Cardiac muscle cell (in vitro differentiated cells and primary cell): ENCODE measurements at places on chromosomes 6 and 20.

GRCh38 chr6:113718588-113718987 lies 138.6 kb upstream of the MARCKS start:
- DNase-seq: no peak

DNA sequence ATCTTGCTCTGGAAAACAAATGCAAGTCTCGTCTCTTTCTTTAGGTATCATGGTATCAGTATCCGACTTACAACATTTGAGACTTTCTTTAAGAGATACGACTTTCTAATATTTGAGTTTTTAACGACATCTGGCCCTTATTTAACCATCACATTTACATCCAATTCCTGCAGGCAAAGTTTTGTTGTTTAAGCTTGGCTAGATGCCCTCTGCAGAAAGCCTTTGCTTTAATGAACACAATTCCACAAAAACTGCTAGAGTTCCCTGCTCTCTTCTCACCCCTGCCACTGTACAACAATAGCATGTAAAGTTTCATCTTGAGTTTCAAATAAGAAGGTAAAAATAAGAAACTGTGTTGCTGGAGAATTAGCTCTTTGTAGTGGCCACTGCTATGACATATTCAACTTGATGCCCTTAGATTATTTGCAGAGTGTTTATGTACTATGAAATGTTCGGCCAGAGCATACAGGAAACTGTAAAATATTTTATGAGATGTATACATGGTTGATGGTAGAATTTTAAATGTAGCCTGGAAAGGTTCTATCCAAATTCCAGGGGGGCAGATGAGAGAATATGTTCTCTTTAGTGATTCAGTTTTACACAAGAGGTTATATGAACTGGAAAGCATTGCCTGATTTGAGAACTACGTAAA lies 438.6 kb downstream of the CDC5L start:
- DNase-seq: no peak

- DNase-seq: peak; percentile 62
Measured at GRCh38 chr6:151059612-151060095, 180.1 kb upstream of the AKAP12 start.

DNA sequence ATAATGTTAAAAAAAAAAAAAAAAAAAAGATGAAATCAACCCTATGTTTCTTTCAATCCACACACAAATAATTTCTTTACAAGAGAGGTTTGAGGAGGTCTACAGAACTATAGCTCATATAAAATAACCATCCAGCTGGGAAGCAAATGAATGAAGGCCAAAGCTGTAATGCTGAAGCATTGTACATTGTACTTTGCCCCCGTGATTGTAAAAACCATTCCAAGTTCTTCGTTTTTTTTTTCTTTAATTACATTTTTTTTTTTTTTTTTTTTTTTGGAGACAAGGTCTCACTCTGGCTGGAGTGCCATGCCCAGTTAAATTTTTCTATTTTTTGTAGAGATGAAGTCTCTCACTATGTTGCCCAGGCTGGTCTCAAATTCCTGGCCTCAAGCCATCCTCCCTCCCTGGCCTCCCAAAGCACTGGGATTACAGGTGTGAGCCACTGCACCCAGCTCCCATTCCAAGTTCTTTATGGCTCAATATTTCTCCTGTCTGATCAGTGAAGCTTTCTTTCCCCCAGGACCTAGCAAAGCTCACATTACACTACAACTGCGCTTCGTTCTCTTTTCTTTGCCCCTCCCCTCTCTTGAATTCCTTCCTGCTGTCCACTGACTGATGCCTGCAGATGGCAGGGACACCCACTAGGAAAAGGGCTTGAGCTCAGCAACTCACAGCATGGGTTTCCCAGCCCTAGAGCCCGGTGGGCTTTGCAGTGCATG lies 53.0 kb upstream of the NOP56 start:
- peak; percentile 3 for DNase-seq

GRCh38 chr6:168122521-168122920 lies 43.5 kb upstream of the FRMD1 start:
- no peak for DNase-seq

- no peak for DNase-seq
Measured at GRCh38 chr6:128333581-128334223, 186.7 kb downstream of the PTPRK start.

DNA sequence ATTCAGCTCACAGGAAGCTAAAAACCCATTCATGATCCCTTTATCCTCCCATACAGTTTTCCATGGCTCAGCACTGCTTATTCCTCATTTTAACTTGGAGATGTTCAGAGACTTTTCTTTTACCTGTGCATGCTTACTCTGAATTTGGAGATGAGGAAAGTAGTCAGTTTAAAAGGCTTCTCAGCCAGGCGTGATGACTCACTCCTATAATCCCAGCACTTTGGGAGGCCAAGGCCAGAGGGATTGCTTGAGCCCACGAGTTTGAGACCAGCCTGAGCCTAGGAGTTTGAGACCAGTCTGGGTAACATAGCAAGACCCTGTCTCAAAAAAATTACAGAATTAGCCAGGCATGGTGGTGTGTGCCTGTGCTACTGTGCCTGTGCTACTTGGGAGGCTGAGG lies 30.3 kb upstream of the TMEM217 start:
- no peak for DNase-seq

- DNase-seq: no peak
Measured at GRCh38 chr6:105872249-105872648, 213.9 kb upstream of the PRDM1 start.

DNA sequence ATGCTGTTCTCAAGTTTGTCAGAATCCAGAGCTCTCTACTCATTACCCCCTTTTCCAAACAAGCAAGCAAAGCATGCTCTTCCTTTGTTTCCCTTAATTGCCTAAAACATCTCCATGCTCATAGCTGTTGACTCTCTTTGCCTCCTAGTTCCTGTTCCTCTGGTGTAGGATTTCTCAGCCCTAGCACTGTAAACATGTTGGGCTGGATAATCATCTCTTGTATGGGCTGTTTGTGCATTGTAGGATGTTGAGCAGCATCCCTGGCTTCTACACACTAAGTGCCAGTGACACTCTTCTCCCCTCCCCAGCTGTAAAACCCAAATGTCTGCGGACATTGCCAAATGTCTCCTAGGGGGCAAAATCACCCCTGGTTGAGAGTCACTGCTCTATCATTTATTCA lies 14.0 kb downstream of the PPARD start:
- no peak for DNase-seq

DNA sequence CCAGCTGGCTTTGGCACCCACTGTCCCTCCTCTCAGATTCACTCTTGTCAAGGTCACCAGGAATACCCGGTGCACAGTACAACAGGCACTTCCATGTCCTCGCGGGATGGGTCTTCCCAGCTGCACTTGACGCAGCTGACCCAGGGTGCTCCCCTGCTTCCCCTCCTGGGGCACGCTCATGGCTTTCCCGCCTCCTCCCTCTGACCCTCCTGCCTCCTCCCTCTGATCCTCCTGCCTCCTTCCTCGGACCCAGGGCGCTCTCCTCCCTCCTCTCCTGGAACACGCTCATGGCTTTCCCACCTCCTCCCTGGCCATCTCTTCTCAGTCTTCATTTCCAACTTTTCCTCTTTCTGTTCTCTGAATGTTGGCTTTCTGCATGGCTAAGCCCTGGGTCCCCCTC lies 42.1 kb downstream of the FAM209B start:
- no peak for DNase-seq

- no peak for DNase-seq
Measured at GRCh38 chr6:3227363-3228045, at the start of gene TUBB2B. Gene TUBB2B (minus strand): TSS chr6:3227653. CDS start chr6:3227543, 110 bp downstream.

- no peak for DNase-seq
Measured at GRCh38 chr20:19250346-19250745, 37.9 kb downstream of the SLC24A3 start.

DNA sequence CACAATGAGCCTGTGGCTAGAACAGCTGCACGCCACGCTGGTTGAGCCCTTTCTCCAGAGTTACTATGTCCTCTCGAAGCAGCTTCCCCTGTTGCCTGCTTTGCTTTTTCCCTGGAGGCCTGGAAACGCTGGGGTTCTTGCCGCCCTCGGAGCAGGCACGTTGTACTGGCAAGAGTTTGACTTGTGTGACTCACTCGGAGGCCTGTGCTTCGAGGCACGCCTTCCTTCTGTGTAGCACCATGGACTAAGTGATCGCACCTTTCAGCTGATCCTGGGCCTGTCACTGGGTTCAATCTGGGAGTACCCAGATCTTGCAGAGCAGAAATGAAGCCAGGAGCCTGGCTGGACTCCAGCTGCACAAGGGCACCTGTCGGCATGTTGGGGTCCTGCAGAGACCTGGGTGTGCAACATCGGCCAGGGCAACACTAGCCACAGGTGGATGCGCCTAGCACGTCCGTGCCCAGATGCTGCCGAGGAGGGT lies 5.2 kb downstream of the INSM1 start:
- DNase-seq: peak; percentile 36

- DNase-seq: no peak
Measured at GRCh38 chr6:87259791-87260190, 62.6 kb upstream of the SMIM8 start.

- peak; percentile 40 for DNase-seq
Measured at GRCh38 chr6:57201718-57202117, 20.4 kb downstream of the RAB23 start.

DNA sequence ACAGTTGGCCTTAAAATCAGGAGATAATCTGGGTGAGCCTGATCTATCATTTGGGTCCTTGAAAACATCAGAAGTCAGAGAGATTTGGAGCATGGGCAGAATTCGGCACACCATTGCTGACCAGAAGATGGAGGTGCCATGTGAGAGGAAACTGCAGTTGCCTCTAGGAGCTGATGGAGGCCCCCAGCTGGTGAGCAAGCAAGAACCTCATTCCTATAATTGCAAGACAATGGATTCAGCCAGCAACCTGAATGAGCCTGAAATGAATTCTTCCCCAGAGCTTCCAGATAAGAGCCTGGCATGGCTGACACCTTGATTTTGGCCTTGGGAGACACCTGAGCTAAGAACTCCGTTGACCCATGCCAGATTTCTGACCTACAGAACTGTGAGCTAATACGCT lies 76.3 kb upstream of the FYN start:
- no peak for DNase-seq

DNA sequence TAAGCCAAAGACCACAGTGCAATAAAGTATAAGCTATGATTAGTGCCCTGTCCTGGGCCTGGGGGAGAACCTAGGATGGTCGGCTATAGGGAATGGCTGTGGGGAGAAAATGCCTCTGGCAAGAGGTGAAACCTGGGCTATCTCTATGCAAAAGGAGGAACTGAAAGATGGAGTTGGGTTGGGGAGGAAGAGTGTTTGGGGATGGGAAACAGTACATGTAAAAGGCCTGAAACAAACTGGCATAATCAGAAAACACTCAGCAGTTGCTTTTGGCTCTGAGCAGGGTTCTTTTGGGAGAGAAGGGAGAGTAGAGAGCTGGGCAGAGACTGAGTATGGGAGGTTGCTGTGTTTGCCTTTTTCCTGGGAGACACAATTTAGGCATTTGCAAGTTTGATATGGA lies 31.9 kb upstream of the FUCA2 start:
- DNase-seq: no peak

- peak; percentile 37 for DNase-seq
Measured at GRCh38 chr6:46052479-46052878, 36.8 kb upstream of the CLIC5 start.

- DNase-seq: peak; percentile 54
Measured at GRCh38 chr6:35146453-35146852, 5.3 kb upstream of the TCP11 start.

- no peak for DNase-seq
Measured at GRCh38 chr6:20198775-20199174, 13.5 kb downstream of the MBOAT1 start.

DNA sequence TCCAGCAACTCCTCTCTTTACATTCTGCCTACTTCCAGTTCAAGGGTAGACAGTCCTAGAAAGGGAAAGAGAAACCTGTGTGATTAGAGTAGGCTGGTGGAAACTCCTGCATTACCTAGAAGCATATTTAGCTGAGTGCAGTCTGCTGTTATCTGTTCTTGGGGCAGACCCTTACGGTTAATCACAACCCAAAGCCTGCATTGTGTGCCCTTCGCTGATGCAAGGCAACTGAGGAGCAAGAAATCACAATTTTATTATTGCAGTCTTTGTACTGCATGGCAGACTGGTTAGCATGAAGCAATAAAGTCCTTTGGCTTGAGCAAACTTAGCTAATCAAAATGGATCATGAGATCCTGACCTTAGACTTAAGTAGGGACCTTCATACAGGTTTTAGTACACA lies 1.5 kb upstream of the GOPC start:
- DNase-seq: no peak

DNA sequence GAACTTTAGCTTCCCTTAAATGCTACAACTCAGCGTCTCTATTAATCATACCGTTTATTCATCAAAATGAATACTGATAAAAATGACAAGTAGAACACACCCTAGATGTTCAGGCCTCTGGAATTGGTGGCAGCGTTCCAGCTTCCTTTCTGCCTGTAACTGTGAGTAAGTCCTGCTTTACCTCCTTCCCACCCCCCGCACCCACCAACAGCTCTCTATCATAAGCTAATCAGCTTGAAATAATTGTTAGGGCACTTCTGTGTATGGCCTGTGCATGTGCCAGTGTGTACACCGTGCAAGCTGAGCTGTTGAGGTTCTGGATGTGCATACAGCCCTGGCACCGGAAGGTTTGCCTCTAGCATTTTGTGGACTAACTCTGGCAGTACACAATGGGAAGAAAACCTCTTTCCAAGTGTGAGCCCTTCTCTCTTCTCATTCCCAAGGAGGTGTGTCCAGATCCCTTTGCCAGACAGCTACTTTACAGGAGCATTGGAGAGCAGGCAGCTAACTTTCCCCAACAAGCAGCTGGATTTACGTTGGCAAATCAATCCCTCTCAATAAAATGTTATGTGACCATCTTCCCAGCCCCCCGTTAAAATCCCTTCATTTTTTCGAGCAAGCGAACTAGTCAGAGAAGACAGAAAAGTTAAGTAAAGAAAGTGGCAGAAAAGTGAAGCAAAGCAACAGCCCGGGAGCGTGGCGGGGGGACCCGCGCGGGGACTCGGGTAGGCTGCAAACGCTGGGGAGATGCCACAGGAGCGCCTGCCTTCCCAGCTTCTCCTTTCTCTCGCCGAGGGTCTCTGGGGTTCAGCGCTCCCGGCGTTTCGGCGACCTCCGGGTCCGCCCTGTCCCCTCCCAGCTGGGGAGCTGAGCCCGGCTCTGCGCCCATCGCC lies 803 bp upstream of the ADGRG6 start:
- DNase-seq: peak; percentile 25

DNA sequence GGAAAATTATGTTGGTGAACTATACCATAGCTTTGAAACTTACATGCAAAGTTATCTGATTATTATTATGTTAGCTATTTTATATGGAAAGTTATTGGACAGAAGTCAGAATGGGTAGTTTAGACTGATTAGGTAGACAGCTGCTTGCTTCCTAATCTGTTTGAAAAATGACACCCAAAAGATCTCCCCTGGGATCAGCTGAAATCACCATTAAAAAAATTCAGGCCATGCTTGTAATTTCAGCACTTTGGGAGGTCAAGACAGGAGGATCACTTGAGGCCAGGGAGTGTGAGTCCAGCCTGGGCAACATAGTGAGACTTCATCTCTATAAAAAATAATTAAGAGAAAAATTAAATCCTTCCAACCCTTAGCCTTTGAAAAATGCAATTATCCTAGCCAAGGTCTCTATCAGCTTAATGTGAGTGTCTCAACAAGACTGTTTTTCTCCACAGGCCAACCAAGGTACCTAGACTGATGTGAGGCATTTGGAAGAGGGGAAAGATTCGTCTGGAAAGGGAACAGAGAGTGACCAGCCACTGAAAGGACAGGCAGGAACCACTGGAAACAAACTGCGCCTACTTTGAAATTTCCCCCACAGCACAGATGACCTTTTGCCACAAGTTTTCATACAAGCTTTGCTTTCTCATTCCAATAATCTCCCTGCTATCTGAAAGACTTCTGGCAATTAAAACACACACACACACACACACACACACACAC lies 232.3 kb downstream of the GMPR start:
- DNase-seq: no peak
